Stimulated activated CD8-positive, alpha-beta memory T cell treated with anti-CD3 and anti-CD28 coated beads, Interleukin-15, amount 100 ng/mL, for 24 hours (primary cell): ENCODE measurements at places on chromosomes 2 and 18.

GRCh38 chr2:219645631-219646527 lies 18.4 kb downstream of the SLC4A3 start:
- no peak for DNase-seq

DNA sequence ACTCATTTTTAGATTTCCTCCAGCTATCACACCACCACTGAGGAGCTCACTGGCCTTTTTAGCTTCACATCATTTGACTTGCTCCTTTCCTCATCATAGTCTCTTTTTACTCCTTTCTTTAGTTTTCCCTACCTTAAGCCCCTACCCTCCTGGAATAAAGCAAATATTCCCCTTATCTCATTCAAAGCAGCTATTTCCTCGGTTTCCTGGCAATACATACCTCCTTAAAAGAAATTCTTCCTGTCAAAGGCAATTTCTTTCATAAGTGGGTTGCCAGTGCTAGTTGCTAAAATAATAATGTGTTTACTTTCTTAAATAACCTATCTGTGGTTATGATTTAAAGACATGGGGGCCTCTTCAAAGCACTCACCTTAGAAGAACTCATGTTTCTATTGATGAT lies 359.3 kb downstream of the GALNT13 start:
- DNase-seq, result no peak

GRCh38 chr2:18639756-18640453 lies 50.5 kb upstream of the NT5C1B start:
- DNase-seq, result no peak

GRCh38 chr2:37764739-37765138 lies 93.3 kb upstream of the CDC42EP3 start:
- DNase-seq, result no peak

DNA sequence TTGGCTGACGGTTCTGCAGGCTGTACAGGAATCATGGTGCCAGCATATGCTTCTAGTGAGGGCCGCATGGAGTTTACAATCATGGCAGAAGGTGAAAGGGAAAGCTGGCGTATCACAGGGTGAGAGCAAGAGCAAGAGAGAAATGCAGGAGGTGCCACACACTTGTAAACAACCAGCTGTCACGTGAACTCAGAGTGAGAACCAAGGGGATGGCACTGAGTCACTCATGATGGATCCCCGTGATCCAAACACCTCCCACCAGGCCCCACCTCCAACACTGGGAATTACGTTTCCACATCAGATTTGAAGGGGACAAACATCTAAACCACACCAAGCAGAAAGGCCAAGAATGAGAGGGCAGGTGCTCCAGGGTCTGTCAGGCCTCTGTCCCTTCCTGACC lies 185.0 kb upstream of the PID1 start:
- no peak for DNase-seq

- DNase-seq, result no peak
Observed at GRCh38 chr2:150474326-150475074, 13.0 kb downstream of the RND3 start.

- DNase-seq, result no peak
Observed at GRCh38 chr18:39600894-39601293, 2035.3 kb upstream of the CELF4 start.

DNA sequence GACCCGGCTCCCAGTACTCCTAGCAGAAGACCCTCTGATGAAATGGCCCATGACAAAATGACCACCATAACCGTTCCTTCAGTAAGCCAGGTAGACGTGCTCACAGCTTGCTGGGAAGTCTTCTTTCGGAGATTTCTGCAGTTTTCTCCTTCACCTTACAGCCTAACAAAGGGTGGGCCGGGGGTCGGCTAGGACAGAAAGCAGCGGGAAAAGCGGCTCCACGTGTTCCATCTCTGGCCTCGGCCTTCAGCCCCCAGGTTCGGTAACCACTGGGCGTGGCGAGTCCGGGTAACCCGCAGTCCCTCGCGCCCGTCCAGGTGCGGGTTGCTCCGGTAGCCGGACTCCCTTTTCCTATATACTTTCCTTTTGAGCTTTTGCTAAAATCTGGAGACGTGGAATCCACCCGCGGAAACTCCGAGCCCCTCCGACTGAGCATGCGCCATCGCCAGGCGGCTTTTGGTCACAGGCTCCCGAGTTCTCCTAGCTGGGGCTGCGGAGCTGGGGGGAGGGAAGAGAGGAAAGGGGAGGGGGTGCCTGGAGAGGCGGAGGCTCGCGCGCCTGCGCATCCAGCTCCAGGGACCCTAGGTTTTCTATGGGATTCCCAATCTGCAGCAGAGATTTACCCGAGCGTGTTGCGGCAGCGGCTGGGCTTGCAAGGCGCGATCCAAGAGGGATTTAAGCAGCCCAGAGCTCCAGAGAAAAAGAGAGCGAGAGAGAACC lies at the start of gene VSNL1:
Gene VSNL1 (plus strand): TSS at position 604 of the 720 bp plus-strand sequence. CDS start 51,379 bp downstream, outside the sequence.
- no peak for DNase-seq

DNA sequence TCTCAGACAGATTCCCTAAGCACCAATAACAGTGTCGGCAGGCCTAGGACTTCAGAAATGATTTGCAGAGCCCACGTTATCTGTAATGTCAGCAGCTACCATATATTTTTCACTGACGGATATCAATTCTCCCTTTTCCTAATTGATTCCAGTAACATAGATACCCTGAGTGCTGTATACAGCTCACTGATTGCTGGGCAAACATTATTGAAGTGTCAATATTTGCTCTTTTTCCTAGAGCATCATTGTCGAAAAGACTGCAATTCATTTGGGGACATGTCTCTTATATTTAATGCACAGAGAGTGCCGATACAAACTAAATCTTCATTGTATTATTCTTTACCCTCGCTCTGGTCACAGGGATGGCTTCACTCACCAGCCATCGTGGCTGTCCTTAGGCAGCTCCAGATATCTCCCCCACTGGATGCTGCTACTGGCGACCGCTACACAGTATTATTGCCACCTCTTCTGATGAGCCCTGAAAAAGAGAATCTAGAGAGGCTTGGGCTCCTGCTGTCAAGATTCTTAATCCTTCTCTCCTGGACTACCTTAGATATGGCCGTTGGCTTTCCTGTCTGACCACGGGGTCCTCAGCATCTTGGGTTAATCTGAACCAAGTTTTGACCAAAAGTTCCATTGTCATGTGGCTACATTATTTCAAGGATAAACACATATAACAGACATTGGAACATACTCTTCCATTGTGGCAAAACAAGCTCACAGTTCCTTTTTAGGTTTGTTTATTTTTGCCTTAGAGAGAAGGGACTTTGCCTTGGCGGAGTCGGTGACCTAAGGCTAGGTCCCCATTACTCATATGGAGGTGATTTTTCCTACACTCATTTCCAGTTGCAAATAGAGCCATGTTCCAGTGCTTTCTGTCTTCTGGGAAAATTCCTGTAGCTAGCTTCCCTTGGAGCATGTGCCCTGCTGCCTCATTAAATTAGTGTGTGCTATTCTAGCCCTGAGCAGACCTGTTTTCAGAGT lies 105.4 kb downstream of the CPO start:
- DNase-seq, result no peak

GRCh38 chr2:96869281-96869821 lies 529 bp downstream of the SEMA4C start:
- no peak for DNase-seq
